NCI-H524 (cell line): ENCODE measurements at places on chromosomes 1 and 21.
A peak's percentile ranks its signal among the peaks of the same experiment; 100 is the strongest.

GRCh38 chr1:15350551-15351200, 59.0 kb upstream of the EFHD2 start:
- no peak for DNase-seq

DNA sequence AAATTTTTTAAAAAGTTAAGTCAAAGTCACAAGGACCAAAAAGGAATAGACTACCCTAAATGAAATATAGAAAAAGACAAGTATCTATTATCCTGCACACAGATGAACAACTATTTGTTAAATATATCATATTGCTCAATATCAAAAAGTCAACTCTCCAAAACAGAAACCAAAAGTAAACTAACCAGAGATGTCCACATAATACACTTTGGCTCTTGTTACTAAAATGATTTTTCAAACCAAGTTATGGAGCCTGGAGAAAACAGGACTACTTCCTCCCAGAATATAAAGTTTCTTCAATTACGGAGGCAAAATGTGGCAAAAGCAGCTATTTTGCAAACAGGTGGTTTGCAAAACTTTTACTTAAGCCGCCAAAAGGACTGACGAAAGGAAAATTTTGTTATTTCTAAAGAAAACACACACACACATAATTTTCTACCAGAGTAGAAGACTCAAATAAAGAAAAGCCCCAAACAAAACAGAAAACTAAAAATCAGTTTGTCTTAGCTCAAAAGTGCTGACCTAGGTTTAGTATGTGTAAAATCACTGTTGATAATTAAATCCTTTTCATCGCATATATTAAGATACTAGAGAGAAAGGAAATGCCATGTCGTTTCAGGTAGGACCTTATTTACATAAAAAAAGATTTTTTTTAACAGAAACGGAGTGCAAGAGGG, 1.1 kb downstream of the DPYD start:
- no peak for DNase-seq

DNA sequence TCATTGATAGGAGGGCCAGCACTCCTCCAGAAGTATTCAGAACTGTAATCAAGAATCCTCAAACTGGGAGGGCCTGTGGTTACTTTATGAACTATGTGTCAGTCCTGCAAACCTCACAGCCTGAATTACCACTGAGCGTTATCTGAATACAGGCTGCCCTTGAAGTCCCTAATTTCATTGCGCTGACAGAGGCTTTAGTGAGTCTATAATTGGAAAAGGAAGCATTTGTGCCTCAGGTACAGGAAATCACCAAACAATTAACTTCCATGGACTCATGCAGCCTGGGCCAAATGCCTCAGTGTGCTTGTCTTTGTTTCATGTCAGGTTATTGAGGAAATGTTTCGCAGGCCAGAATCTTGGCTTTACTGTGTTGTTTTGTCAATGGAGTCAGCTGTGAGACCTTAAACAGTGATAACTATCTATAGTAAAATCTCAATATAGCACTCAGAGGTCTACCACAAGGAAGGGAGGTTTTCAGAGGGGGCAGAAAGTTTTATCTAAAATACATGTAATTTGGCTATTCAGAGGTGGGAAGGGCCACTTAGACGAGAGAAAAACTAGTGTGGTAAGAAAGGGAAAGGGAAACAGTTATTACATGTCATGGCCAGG, 32.9 kb upstream of the DOCK7 start:
- DNase-seq = no peak

DNA sequence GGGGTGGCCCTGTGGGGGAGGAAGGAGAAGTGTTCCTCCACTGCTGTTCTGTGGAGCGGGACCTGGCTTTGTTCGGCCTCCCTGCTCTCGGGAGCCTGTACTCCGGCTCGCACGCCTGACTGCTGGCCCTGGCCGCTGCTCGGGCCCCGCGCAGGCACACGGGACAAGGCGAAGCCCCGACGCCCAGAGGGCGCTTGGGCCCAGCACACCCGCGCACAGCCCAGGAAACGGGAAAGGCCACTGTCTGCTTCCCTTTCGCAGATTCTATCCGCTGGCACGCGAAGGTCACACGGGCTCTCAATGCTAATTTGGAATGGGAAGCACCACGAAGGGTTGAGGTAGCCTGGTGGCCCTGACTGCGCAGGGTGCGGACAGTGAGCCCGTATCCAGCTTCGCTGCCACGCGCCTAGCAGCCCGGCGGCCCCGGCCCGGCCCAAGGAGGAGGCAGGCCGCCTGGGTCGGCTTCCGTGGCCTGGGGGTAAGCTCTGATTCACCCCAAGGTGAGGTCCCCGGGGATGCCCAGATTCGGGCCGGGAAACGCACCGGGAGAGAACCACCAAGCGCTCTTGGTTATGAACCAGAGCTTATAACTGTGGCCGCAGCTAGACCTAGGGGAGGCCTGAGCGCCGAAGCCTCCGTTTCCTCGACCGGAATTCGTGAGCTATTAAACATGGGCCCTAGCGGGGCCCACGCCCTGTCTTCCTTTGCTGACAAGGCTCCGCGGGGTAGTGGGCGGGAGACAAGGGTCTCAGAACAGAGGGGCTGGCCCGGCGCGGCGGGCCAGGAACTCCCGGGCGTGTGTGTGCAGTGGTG, 19.7 kb upstream of the TBX15 start:
- peak; percentile 19 for DNase-seq

DNA sequence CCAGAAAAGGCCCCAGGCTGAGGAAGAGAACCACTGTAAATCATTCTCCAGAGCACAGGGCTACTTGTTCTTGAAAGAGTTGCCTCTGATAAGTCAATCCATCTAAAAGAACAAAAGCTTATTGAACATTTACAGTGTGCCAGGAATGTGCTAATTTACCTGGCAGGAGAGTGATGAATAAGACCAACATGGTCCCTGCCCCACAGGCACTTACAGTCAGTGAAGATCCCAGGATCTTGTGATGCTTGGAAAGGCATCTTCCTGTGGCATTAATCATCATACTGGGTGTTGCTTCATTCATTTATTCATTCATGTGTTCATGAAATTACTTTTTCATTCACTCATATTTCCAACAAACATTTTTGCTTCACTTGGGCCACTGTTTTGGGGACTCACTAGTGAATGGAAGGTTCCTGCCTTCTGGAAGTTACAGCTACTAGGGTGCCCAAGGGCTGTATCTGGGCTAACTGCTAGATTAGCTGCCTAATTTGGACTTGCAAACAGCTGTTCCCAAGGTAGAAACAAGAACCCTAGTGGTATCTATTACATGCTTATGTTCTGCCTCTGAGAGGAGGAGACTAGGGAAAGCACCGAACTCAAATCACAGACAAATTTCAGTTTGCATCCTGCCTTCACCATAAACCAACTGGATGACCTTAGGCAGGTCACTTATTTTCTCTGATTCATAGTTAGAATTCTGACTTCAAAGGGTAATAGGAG, 133.5 kb downstream of the CLIC6 start:
- no peak for DNase-seq

DNA sequence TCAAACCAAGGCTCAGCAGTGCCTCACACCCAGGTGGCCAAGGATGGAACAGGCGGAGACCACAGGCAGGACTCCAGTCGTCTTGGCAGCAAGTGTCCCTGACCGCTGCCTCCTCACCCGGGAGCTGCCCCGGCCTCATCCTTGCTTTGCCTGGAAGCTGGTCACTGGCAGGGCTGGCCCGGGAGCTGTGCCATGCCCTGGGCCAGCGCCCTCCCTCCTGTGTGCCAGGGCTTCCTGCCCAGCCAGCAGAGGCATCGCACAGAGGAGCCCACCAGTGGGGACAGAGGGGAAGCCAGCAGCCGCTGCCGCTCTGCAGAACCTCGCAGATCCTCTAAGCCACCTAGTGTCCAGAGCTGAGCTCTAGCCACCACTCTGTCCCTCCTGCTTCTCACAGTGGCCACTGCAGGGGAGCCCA, 7.8 kb downstream of the CASZ1 start:
- DNase-seq = no peak

DNA sequence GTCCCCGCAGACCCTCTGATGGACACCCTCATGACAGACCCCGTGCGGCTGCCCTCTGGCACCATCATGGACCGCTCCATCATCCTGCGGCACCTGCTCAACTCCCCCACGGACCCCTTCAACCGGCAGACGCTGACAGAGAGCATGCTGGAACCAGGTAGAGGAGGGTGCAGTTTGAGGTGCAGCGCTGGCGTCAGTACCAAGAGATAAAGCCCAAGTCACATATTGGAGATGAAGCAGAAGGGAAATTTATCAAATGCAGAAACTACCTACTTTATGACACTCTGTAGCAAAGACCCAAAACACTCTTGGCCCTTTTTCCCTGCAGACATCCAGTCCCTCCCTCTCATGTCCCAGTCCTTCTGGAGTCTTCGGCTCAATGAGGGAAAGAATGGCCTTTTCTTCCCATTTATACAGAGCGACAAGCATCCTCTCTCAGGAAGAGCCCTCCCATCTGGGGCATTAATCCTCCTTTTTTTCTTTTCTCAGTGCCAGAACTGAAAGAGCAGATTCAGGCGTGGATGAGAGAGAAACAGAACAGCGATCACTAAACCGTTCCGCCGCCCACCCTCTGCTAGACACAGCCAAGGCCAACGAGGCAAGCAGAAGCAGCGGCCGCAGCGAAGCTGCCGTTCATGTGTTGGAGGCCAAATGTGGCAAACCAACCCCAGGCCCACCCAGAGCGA, 30.8 kb upstream of the KIF1B start:
- no peak for DNase-seq

GRCh38 chr21:17370916-17371315, 141.9 kb upstream of the CXADR start:
- no peak for DNase-seq

- DNase-seq = no peak
Measured at GRCh38 chr1:197663162-197663953, 111.9 kb downstream of the DENND1B start.

DNA sequence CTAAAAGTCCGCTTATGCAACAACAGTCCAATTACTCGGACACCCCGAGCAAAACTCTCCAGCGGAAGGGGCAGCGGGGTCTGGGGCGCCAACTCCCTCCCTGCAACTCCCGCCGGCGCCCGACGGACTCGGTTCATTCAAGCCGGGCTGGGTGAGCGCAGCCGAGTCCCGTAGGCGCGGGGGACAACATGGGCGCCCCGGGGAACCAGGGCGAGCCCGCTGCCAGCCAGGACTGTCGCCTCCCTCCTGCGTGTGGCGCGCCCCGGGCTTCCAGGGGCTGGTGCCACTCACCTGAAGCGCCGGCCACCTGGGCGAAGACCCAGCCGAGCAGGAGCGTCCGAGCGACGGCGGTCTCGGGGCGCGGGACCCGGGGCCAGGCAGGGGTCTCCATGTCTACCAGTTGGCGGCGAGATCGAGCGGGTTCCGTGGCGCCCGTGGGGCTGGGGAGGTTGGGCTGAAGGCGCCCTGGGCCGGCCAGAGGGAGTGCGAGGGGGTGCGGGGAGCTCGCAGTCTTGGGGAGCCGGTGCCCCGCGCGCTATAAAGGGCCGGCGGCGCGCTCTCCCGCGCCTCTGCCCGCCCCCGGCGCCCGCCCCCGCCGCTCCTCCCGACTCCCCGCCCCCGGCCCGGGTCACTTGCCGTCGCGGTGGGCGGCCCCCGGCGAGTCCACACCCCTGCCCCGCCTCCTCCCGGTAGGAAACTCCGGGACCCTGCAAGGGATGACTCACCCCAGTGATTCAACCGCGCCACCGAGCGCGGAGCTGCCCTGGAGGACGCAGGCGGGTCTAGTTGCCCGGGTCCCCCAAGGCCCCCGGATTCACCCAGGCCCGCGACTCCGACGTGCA, at the start of gene F3:
Gene F3, minus strand, starts transcription at position 514 of the 842 bp plus-strand sequence. Its CDS starts 123 bp downstream, at position 391.
- peak; percentile 66 for DNase-seq

DNA sequence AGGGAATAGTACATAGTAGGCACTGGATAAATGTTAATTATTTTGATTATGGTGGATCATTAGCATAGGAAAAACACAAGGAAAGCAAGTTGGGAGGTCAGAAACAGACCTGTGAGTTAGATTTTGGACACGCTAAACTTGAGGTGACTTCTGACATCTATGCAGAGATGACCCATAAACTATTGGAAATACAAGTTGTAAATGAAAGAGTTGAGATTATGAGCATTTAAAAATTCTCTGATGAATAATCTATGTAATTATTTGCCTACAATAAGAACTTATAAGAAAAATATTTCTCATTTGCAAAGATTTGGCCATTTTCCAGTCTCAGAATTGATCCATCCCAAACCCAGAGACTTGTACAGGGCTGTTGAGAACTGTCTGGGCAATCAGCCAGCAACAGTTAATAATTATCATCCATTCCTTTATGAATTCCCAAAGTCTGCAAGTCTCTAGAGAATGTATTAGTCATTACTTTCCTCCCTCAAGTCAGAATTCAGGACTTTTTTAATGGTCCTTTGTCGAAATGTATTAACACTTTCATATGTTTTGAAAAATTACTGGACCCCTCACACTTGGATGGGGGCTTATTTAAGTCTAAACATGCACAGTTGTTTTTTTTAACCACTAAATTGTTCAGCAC, 19.4 kb upstream of the SLAMF6 start:
- no peak for DNase-seq

GRCh38 chr21:45528028-45528705, 14.1 kb downstream of the SLC19A1 start:
- DNase-seq = no peak

- DNase-seq = no peak
Measured at GRCh38 chr1:200366577-200367253, 43.1 kb downstream of the ZNF281 start.

- DNase-seq = no peak
Measured at GRCh38 chr1:12541274-12542137, 76.5 kb downstream of the DHRS3 start.

DNA sequence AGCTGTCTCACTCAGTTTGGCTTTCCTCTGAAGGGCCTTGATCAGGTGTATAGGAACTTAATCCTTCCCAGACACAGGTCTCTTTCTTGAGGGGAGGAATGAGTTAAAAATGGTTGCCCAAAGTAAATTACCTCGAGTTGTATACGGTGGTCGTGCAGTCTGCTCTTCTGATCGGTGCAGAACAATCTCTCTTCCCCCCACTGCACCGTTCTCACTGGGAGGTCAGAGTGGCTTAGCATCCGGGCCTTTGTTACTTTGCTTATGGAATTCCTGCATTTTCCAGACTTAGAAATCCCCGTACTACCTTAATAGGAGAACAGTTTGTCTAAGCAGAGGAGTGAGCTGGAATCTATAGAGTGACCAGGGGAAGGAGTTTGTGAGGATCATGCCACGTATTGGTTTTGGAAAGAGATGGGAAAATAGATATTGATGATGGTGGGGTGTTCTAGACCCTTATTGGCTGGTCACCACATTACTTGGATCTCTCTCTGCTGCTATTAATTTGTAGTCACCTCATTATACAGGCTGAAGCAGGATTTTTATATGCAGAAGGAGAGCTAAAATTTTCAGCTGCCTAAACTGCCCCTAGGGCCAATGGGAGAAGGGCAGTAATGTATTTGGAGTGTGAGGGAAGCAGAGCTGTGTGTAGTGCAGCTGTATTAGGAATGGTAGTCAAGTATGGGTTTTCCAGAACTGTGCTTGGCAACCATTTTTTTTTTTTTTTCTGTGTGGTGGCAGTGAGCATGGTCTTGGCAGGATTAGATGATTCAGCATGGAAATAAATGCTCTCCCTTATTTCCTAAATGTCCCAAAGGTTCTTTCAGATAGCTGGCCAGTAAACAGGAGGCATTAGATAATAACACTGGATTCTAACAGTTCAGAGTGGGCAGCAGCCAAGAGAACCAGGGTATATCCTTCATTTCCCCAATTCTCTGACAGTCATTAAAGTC, 81.5 kb downstream of the NDUFS5 start:
- no peak for DNase-seq

GRCh38 chr1:19704247-19705113, 39.8 kb downstream of the HTR6 start:
- DNase-seq = peak; percentile 10

GRCh38 chr1:63601912-63602311, 8.7 kb downstream of the PGM1 start:
- DNase-seq = no peak
